ENCODE measurements at places on chromosomes 12 and 14. TPM values are rescaled to one million over a fixed set of nuclear protein-coding genes. Genes with fewer than 3 reads are reported as not detected.
A peak's percentile ranks its signal among the peaks of the same experiment; 100 is the strongest.

The GPR137C gene
- 19.5 TPM for total RNA-seq

- no peak for DNase-seq
These were observed 8.5 kb downstream of the FOXG1 start for GRCh38 chr14:28774764-28775735.

- no peak for DNase-seq
These were observed 1.3 kb upstream of the KRT8 start for GRCh38 chr12:52906191-52906601.

DNA sequence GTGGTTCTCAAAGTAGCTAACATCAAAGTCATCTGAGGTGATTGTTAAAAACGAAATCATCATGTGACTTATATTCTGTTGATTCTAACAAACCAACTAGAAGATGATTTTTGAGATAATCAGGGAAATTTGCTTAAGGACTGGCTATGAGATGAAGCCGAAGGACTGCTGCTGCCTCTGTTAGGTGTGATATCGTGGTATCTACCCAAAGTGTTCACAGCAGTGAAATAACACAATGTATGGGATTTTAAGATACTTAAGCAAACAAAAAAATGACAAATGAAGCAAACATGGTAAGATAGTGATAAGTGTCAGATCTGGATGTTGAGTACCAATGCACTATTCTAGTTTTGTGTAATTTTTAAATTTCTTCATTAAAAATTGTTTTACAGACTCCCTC, 59.1 kb downstream of the GXYLT1 start:
- DNase-seq: no peak

DNA sequence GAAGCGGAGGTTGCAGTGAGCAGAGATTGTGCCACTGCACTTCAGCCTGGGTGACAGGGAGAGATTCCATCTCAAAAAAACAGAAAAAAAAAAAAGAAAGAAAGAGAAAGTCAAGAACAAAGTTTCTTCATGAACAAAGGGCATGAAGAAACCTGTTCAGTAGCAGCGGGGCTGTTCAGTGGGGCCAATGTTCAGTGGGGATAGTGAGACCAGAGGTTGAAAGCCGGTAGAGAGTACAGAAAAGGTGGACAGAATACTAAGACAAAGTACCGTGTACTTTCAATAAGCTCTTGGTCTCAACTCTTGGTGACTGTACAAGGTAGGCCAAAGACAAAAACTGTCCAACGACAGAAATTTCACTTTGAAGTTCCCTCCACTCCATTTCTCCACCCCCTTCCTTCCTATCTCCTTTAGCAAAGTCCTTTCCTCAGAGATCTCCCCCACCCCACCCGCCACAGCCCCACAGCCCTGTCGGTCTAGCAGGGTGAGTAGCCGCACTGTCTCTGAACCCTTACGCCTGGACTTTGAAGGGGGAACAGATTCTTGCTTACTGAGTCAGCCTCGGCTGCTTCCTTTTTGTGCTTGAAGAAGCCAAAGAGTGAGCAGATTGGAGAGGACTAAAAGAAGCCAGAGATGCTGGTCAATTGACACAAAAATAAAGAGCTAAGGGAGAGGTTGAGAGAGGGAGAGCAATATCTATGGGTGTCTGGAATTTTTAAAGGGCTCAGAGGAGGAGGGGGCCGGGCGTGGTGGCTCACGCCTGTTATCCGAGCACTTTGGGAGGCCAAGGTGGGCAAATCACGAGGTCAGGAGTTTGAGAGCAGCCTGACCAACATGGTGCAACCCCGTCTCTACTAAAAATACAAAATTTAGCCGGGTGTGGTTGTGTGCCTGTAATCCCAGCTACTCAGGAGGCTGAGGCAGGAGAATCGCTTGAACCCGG, 44.2 kb upstream of the FOS start:
- DNase-seq: no peak

- peak; percentile 2 for DNase-seq
These were observed 354.2 kb downstream of the TMEM121 start for GRCh38 chr14:105880616-105881015.

- no peak for DNase-seq
These were observed 6.0 kb upstream of the MYF6 start for GRCh38 chr12:80701388-80701787.

The FLRT2 gene
- total RNA-seq: 69.6 TPM

GRCh38 chr14:73627151-73627558, 14.8 kb downstream of the ACOT6 start:
- DNase-seq: no peak

The SOAT2 gene
- total RNA-seq: not detected

DNA sequence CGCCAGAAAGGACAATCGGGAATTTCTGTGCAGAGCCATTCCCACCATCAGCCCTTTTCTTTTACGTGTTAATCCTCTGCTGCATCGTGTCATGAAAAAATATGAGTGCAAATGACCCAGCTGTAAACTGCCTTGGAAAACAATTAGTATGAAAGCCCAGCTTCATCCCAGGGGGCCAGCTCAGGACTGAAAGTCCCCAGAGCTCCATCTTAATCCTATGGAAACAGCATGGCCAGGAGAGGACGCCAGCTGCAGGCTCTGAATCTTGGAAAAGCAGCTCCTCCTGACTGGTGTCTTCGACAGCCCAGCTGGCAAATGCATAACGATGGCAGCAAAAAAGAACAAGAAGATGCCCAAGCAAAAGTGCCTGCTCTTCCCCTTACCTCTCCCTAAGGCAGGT, 191.5 kb downstream of the NTF3 start:
- peak; percentile 76 for DNase-seq

The PAH gene
- total RNA-seq: not detected

The OR6C2 gene
- not detected for total RNA-seq

GRCh38 chr12:80937391-80938238, at the start of gene LIN7A:
LIN7A (minus strand) TSS chr12:80937934; CDS start chr12:80937722, 212 bp downstream.
- DNase-seq: peak; percentile 78

GRCh38 chr12:51247523-51248206, 9.0 kb downstream of the DAZAP2 start:
- DNase-seq: peak; percentile 25

DNA sequence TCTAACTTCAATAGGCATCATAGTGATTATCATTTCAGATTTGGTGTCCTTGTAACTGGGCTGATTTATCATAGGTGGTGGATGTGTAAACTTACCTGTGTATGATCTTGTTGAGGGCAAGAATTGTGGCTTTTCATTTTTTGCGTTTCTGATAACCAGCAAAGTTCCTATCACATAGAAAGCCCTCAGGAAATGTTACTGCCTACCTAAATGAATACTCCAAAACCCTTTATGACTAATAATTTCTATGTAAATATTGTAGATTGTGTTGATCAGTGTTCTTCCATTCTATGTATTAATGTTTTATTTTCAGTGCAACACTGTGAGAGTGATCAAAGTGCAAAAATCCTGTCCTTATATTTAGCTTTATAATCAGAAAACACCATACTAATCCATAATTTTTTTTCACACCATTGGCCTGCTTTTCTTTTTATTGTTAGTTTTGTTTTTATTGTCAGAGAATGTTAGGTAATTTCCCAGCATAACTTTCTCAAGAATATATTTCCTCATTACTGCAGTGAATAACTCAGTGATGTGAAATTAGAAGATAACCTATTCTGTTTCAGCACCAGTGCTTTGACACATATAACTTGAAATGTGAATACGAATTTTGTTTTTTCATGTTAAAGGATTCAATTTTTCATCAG, 94.1 kb downstream of the GPHN start:
- no peak for DNase-seq

All from glutamatergic neuron (in vitro differentiated cells).